Activated gamma-delta T cell treated with Interleukin-2 at 50 U/mL for 16 hours (primary cell): ENCODE measurements at places on chromosomes 7 and 10.

DNA sequence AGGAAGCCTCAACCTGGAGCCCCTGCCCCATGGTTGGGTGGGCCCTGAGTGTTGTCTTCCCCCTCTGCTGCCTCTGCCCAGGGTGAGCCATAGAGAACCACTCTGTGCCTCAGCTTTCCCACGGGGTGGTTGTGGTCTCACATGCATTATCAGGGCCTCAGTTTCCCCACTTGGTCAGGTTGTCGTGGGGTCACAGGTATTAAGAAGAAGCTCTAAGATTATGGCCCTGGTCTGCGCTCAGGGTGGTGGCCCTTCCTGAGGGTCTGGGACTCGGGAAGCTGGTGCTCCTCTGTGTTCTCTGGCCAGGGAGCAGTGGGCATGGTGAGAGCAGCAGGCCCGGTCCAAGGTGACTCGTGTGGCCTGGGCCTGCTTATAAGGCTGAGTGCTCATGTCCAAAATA lies 17.8 kb downstream of the LRRC27 start:
- DNase-seq = no peak

DNA sequence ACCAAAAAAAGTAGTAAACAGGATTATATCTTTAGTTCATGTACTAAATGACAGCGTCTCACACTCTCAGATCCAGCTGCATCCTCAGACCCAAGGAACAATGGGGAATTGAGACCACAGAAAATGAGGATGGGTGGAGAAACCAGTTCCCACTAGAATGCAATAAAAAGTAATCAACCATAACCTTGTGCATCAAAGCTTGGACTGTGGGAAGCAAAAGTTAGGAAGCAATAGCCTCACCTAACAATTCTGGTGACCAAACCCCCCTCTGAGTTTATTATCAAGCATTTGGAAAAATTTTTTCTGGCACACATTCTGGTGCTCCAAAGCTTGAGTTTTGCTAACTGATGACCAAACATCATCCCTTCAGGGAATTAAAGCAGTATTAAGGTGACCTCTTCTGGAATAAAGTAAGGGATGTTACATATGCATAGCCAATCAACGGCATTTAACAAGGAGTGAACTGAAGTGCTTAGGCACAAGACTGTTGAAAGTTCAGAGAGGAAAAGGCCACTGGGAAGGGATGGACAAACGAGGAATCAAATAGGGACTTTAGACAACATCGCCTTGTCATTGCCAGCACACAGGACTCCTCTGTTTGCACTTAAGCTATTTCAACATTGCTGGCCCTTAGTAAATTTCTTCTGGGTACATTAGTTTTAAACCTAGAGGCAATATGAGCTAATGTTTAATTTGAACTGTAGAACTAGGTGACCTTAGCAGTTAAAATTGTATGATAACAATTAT lies 1.2 kb upstream of the MAT1A start:
- DNase-seq = no peak

DNA sequence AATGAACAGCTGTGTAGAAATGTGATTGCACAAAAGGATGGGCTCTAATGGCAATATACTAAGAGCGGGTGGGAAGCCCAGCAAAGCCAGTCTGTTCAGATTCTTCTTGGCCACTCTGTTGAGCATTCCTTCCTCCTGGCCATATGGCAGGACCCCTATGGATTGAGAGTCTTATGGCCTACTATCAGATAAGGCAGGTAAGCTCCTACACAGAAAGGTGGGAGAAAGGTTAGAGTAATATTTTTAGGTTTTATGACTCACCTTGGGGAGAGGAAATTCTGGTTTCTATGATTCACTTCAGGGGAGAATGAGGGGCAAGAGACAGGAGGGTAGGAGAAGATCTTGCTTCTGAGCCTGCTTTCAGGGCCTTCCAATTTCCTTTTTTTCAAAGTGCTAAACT lies 15.1 kb upstream of the AKR1B10 start:
- DNase-seq = no peak

DNA sequence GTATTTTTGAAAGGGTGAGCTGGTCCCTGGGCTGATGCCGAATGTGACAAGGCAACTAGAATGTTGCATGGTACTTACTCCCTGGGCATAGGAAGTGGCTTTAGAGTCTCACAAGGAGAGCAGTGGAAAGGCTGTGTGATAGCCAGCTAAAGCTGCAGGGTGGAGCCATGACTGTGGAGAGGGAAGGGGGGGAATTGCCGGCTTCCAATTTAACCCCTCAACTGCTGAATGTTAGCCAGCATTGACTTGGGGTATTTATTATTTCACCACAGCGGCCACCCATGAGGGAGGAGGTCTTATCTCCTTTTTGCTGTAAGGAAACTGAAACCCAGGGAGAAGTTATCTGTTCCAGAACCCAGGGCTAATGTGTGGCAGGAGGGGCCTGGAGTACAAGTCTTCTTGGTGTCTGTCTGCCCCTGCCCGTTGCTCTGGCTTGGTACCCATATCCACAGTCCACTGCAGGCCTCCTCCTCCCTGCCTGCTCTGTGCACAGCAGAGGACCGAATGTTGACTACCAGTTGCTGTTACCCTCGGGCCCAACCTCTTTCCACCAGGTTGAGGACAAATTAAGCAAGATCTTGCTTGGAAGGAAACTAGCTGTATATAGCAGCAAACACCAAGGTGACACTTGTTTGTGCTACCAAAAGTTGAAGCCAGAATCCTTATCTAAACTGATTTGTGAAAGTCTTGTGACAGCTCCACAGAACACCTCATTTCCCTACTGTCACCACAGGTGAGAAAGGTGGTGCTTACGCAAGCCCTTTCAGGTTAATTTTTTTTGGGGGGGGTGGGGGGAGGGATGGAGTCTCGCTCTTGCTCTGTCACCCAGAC lies 37.6 kb downstream of the WBP1L start:
- DNase-seq = no peak

DNA sequence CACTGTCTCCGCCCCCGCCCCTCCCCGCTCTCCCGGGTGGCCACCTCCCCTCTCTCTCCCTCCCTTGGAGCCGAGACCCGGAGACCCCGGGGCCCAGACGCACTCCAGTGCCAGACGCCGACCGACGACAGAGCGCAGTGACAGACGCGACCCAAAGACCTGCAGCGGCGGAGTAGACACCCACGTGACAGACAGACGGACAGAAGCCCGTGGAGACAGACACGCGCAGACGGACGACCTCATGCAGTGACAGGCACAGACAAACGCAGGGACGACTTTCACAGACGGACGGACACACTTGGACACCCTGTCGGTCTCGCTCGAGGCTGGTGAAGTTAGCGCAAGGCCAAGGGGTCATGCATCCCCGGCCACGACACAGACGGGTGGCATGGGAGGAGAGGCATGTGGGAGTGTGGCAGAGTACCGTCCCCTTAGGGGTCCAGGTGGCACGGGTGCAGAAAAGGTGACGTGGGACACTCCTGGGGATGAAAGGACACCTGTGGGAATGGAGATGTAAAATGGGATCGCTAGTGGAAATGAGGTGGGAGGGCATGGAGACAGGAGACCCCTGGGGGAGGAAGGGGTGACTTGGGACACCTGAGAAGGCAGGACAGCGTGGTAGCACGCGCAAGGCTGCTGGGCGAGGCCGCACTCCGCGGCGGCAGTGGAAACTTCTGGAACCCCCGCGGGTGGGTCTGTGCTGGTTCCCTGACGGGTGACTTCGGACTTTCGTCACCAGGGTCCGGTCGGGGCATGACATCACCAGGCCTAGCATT lies 456 bp upstream of the ACHE start:
- no peak for DNase-seq

DNA sequence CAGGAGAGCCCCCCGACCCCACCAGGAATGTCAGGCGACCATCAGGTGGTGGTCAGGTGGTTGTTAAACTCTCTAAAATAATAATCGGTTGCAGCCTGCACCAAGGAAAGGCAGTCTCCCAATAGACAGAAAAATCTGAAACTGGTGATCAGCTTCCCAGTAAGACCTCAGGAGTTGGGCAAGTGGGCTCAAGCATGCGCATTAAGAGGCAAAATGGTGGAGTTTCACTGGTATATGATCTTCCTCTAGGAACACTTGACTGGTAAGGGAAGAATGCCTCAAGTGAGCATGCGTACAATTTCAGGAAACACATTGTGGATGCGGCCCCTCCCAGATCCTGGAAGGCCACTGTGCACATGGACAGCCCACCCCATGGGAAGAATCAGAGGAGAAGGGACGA lies 619.9 kb downstream of the TYW1 start:
- no peak for DNase-seq

DNA sequence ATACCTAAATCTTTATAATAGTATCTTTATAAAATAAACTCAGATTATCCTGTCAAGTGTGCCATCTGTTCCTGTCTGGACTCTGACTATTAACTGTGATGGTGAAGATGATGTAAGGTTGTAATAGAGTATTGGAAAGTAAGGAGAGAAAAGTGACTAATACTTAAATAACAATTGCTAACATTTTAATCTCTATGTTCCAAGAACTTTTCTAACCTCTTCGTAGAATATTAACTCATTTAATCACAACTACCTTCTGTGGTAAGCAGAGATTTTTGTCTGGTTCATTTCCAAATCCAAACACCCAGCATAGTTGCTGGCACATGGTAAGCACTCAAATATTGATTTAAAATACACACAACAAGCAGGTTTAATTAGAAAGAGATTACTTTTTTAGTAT lies 2.5 kb downstream of the TNPO3 start:
- no peak for DNase-seq

DNA sequence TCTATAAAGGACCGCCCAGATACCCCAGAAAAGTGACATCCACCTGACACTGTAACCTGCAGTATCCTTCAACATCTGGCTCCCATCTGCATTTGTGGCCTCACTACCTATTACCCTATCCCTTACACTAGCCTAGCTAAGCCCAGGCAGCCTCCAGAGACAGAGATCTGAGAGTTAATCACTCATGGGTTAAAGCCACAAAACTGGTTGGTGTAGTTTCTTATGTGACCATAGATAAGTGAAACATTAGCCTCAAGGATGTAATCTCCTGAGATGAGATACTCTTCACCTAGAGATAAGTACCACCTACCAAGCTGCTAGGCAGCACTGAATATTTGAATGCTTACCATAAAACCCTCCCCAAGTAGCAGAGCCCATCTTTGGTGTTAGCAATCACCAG lies 35.4 kb downstream of the CTTNBP2 start:
- no peak for DNase-seq

GRCh38 chr7:157010588-157011332 lies at the start of gene MNX1:
MNX1 (minus strand) TSS chr7:157010663; CDS start chr7:157010350, 313 bp downstream.
- DNase-seq = peak; percentile 15
